ENCODE measurements at places on chromosomes 5 and 9.

DNA sequence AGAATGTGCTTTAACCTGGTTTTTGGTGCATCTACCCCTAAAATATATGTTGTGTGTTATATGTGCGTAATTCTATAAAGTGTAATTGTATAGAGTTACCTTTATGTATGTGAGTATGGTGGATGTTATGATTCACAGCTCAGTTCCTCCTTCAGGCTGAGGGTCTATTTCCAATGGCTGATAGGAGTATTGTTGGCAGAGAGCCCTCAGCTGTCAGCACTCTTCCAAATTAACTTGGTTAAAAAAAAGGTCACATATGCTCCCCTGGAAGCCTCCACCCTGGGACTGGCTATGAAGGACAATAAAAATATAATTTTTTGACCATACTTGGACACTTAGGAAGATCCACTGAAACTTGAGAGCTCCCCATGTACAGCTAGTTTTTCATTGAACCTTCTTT is 250.4 kb upstream of the CDH12 start:
- no peak for DNase-seq

- DNase-seq = no peak
These were observed 343.7 kb upstream of the KCNN2 start for GRCh38 chr5:114018186-114018585.

- DNase-seq = no peak
These were observed 146.8 kb downstream of the PAPPA start for GRCh38 chr9:116300360-116300870.

DNA sequence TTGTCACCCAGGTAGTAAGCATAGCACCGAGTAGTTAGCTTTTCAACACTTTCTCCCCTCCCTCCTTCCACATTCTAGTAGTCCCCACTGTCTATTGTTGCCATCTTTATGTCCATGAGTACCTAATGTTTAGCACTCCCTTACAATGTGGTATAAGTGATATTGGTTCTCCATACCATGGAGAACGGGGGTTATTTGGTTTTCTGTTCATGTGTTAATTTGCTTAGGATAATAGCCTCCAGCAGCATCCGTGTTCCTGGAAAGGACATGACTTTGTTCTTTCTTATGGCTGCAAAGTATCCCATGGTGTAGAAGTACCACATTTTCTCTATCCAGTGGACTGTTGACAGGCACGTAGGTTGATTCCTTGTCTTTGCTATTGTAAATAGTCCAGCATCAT is 353.9 kb downstream of the ADGRV1 start:
- DNase-seq = no peak

DNA sequence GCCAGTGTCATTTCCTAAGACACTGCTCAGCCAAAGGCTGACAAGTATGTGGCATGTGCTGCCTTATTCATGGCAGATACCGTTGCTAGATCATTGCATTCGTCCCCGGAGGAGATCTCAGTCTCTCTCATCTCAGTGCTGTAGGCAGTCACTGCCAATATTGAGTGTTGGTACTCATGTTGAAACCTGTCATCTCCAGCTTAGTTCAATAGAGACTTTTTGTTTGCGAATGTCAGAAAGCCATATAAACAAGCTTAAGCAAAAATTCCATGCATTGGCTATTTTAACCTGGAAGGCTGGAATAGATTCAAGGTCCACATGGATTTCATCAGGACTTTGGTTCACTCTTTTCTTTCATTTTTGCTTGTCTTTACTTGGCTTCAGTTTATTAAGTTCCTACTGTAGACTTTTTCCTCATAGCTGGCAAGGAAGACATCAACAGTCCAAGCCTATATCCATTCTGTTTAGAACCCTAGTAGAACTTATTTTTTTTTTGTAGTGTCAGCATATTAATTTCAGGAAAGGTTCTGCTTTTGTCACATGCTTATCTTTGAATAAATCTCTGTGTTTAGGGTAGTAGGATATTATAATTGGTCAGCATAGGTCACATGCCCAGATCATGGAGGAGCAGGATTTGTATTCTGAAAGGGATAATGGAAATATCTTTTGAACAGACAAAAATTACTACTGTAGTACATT is 66.8 kb downstream of the FCHO2 start:
- DNase-seq = no peak

- no peak for DNase-seq
These were observed 63.0 kb downstream of the KCNV2 start for GRCh38 chr9:2780326-2780725.

DNA sequence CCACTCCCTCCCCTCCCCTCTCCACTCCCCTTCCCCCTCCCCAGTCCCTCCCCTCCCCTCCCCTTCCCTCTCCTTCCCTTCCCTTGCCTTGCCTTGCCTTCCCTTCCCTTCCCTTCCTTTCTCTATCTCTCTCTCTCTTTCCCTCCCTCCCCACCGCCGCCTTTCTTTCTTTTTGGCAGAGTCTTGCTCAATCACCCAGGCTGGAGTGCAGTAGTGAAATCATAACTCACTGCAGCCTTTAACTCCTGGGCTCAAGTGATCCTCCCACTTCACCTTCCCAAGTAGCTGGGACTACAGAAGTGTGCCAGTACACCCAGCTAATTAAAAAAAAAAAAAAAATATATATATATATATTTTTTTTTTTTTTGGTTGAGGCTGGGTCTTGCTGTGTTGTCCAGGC is 45.5 kb downstream of the IL31RA start:
- no peak for DNase-seq

DNA sequence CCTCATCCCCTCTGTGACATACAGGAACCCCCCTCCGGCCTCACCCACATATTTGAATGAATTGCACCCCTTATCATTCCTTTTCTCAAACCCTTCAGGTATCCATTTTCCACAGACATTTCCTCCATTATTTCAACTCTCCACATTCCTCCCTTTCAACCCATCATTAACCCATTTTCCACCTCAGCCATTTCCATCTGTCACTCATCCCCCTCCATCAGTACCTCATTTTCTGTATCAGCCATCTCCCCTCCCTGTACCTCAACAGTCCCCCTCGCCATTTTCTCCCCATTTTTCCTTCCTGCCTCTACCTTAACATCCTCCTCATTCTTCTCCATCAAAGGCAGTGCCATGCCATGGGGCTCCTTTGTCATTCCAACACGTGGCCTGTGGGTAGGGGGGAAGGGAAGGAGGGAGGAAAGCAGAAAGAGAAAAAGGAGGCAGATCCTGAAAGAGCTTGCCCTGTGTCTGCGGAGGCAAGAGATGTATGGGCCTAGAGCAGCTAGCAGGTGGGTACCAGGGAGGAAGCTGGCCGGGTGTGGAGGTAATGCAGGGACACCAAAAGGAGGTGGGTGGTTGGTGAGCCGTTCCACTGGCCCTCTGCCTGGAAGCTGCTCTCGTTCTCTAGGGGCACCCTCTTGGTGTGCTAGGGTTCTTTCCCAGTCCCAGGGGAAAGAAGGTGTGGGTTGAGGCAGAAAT is 1.5 kb downstream of the DNAJB5 start:
- DNase-seq = no peak

DNA sequence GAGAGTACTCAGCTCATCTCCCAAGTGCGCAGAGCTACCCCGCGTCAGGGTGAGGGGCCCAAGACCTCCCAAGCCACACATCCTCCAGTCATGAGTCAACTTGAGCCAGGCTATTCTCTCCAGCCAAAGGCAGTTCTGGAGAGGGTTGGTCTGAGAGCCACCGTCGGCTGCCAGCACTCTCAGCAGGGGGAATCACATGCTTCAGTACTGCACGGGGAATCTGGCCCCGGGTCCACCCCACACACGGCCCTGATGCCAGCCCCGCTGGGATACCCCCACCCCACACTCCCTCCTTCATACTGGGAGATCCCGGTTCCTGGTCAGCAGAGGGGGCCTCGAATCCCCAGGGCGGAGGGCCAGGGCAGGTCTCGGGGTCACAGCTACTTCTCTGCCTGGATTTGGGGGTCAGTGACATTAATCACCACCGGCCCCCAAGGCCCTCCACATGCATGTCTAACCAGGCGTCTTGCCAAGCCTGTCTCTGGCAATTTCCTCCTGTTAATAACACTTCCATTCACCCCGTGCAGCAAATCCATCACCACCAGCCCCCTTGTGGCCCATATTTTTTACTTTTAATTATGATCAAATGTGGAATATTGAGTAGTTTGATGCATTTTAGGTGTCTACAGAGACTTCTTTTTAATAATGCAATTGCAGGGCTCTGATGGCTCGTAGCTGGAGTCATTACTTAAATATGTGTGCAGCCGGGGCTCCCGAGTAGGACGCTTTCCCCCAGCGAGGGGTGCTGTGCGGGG is 102.9 kb upstream of the PPP1R26 start:
- no peak for DNase-seq

DNA sequence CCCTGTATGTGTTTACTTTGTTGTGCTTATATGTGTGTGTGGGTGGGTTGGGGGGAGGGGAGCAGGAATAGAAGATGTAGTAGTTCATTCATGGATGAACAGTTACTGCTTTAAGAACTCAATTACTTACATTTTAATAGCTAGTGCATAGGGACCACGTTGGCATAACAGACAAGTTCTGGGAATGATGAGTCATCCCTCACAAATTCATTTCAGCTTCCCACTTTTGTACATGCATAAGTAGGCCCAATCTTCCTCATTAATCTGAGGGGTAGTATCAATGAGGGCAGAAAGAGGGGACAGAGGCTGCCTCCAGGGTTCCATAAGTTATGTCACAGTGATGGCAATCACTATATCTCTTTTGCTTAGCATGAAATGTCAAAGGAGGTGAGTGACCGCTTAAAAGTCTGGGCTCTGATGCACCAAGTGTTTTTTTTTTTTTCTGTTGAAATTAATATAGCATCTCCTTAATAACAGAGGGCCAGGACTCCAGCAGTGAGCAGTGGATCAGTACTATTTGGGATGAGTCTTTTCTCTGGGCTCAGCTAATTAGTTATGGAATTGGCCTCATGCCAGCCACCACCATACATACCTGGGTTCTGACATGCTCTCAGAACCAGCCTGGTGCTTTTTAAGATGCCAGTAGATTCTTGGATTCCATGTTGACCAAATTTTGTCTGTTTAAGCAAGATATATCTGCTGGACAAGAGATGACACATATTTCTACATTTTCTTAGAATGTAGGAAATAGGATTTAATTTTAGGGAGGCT is 37.1 kb downstream of the PRDM6 start:
- DNase-seq = peak; percentile 46

GRCh38 chr5:108303611-108304010 is 78.3 kb downstream of the FBXL17 start:
- no peak for DNase-seq

Data from LHCN-M2 (cell line).